ENCODE measurements at places on chromosomes 6 and 20.
A peak's percentile ranks its signal among the peaks of the same experiment; 100 is the strongest.

- ATAC-seq, result peak; percentile 94
Observed at GRCh38 chr20:51372176-51372803, 170.2 kb downstream of the NFATC2 start.

GRCh38 chr6:112187736-112188135 lies 66.6 kb downstream of the LAMA4 start:
- ATAC-seq, result no peak

GRCh38 chr6:17012421-17013225 lies 89.2 kb upstream of the STMND1 start:
- ATAC-seq, result no peak

DNA sequence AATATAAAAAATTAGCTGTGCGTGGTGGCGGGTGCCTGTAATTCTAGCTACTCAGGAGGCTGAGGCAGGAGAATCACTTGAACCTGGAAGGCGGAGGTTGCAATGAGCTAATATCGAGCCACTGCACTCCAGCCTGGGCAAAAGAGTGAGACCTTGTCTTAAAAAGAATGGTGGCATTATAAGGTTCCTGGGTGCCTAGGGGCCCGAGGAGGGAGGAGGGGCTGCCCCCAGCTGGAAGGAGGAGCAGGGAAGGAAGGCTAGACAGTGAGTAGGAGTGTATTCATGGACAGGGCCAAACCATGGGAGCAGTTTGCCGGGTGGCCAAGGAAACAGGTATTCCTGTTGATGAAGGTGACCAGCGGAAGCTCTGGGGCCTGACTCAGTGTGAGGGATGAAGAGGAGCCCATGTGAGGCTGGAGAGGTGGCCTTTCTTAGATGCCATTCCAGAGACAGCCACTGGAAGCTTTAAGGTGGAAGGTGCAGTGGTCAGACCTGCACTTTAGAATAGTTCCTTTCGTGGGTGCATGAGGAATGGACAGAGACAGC lies 24.2 kb downstream of the MANBAL start:
- ATAC-seq, result no peak

- no peak for ATAC-seq
Observed at GRCh38 chr6:41636833-41637193, 1.5 kb upstream of the MDFI start.

GRCh38 chr20:31815408-31816188 lies 3.6 kb upstream of the MYLK2 start:
- no peak for ATAC-seq

DNA sequence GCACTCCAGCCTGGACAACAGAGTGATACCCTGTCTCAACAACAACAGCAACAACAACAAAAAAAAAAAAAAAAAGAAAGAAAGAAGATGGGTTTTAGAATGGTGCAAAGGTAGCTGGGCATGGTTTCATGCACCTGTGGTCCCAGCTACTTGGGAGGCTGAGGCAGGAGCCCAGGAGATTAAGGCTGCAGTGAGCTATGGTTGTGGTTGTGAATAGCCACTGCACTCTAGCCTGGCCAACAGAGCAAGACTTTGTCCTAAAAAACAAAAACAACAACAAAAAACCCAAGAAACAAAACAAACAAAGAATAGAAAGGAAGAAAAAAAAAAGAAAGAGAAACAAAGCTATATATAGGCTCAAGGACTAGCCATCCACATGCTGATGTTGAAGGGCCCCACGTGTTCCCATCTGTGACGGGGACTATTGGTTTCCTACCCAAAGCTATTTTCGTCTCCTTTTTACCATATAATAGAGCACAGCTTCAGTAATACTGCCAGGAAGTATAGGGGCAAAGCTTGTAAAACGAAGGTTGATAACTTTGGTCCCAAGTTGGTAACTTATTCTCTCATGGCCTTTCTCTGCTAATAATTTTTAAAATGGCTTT lies 7.9 kb upstream of the EEF1E1 start:
- no peak for ATAC-seq

GRCh38 chr20:13264907-13265306 lies 43.8 kb downstream of the ISM1 start:
- ATAC-seq, result no peak

DNA sequence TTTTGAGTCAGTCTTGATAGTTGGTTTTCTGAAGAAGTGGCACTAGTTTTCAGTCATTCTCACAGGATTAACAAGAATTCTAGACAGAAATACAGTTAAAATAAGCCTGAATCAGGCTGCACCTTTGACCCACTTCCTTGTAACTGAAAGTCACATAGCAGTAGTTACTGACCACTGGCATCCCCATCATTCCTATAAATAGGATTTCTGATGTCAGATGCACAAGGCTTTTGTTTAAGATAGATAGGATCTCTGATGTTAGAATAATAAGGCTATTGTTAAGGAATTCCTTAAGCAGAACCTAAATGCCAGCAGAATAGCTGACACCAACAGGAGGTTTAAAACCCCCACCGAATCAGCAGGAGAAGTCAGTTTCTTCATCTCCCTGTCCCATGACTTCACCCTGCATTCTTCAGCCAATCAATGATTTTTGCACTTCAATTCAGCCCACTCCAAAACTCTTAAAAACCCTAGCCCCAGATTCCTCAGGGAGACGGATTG lies 30.6 kb upstream of the ZBTB24 start:
- no peak for ATAC-seq

DNA sequence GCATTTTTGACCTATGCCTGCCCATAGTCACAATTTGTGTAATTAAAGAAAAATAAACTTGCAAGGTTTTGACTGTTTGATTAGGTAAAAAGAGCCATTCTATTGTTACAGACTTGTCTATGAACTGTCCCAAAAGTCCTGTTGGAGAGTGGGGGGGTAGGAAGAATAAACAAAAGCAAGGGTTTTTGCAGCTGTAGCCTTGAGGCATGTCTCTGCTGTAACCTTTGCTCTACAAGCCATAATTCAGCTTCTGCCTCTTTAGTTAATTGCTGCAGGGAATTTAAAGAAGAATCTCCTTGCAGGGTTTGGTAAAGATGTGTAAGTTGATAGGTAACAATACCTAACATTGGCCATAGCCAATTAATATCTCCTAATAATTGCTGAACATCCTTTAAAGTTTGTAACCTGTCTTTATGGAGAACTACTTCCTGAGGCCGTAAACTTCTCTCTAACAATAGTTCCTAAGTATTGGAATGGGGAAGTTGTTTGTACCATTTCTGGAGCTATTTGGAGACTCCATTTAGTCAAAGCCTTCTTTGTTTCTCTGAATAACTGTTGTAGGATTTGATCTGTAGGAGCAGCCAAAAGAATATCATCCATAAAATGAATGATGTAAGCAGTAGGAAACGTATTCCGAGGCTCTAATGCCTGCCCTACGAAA lies 7.9 kb upstream of the ABHD12 start:
- no peak for ATAC-seq

GRCh38 chr6:143652841-143653331 lies 24.9 kb upstream of the PHACTR2 start:
- no peak for ATAC-seq

DNA sequence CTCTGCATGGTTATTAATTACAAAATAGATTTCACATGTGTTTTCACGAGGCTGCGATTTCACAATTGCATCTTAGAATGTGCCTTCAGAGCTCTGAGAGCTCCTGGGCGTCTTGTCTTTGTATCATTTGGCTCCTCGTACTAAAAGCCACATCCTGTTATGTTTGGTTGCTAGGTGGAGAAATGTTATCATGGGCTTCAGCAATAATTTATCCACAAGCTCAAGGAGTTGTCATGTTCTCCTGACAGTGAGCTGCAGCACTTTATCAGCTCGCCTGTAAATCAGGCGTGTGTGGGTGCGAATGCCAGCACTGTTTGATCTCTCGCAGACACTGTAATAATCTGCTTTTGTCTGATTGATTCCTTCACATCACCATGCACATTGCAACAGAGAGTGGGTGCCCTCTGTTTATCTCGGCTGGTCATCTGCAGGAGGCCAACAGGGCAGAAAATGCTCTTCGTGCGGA lies 218.6 kb upstream of the ZFP64 start:
- peak; percentile 73 for ATAC-seq

- ATAC-seq, result peak; percentile 35
Observed at GRCh38 chr6:18213439-18213838, 50.9 kb downstream of the DEK start.

DNA sequence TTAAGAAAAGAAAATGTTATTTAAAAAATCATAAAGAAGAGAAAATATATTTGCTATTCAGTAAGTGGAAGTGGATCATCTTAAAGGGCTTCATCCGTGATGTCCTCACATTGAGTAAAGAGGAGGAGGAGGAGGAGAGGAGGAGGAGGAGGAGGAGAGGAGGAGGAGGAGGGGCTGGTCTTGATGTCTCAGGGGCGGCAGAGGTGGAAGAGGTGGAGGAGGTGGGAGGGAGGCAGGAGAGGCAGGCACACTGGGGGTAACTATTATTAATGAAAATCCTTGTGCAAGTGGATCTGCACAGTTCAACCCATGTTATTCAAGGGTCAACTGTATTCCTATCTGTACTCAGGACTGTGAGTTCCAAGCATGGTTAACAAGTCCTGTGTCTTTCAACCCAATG lies 47.0 kb upstream of the EDN1 start:
- ATAC-seq, result no peak

- ATAC-seq, result no peak
Observed at GRCh38 chr20:8061861-8062518, 42.4 kb upstream of the TMX4 start.

- ATAC-seq, result peak; percentile 71
Observed at GRCh38 chr6:10954590-10955010, 67.7 kb downstream of the SYCP2L start.

DNA sequence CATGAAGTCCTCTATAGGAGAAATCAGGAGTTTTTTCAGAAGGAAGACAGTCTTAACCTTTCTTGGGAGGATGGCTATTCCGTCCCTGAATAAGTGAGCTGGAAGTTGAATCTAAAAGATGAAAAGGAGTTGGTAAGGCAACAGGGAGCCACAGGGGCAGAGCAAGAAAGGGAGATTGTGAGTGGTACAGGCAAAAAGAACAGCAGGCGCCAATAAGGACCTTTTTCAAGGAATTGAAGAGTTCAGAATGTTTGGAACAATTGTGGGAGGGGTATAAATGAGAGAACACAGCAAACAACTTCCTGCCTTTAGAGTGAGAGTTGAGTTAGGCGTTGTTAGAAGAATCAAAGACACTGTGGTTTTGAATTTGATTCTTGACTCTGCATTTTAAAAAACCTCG lies 1003.7 kb downstream of the EPHA7 start:
- ATAC-seq, result no peak

DNA sequence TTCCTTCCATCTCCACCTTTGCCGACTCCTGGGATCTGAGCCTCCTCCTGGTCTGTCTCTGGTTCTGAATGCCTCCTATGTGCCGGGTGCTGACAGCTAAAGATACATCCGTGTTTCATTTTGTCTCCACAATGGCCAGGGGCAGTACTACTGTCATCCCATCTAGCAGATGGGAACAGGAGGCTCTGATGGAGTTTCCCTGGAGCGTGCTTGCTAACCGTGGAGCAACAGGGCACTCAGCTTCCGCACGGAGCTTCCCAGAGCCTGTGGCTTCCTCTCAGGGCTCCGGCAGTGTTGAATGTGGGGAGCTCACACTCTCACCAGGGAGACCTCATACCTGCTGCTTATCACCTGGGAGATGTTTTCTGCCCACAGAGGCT lies 11.9 kb upstream of the NPBWR2 start:
- ATAC-seq, result no peak

DNA sequence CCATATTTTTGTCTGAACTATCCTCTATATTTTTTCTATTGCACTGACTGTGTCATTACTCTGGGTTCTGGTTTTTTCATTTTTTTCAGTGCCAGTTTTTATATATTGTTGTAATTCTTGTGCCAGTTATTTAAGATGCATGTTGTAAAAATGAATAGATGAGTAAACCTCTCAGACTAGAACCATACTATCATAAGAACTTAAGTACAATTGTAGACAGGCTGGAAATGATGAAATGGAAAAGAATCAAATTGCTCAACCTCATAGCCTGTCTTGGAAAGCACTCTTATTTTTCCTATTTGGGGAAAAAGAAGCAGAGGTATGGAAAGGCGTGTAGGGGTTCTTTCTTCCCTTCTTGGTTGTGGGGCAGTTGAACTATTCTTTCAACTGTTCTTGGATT lies 30.2 kb downstream of the PANK2 start:
- no peak for ATAC-seq

DNA sequence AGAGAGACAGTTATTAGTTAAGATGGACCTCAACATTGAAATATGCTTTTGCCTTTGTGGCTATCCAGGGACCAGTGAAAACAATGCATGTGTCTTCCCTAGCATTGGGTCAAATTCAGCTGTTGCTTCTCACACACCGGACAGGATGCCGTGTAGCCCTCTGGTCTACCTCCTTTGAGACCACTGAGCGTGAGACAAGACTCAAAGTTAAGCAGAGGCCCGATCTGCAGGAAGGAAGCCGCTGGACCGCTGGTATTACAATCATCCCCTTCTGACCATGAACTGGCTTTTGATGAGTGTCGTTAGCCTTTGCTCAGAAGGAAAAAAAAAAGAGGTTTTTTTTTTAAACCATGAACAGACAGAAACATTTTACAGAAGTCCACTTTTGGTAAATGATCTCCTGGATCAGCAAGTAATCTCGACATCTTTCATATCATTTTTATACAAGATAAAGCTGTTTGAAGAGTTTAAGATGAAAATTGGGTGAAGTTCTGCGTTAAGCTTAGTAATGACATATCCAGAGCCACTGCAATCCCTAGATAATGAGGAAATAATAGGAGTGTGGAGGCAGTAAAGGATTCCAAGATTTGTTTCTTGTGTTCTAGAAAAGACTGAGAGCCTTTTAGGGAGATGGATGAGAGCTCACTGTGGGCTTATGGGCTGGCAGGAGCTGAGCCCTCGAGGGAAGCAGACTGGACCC lies 622.8 kb downstream of the QKI start:
- no peak for ATAC-seq

DNA sequence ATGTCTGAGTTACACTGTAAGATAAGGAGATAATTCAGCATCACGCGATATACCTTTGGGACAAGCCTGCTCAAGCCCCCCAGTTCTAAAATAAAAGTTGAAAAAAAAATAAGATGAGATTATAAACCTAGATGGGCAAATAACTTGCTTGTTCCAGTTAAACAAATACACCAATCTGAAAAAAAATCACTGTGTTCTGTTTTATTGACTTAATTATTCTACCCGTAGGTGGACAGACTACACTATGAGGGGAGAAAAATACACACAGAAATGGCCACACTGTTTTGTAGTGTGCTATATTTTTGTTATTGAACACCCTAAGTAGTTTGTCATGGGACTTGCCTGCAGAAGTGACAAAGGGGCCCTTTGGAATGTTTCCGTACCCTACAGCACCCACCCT lies 70.9 kb downstream of the CRYBG1 start:
- ATAC-seq, result no peak

- no peak for ATAC-seq
Observed at GRCh38 chr20:53847837-53848170, 222.6 kb downstream of the BCAS1 start.

- no peak for ATAC-seq
Observed at GRCh38 chr6:150866991-150867501, 1.5 kb downstream of the MTHFD1L start.

- ATAC-seq, result peak; percentile 24
Observed at GRCh38 chr6:68635706-68636513, 828 bp downstream of the ADGRB3 start.

GRCh38 chr6:31697555-31697954 lies 5.6 kb downstream of the ABHD16A start:
- peak; percentile 87 for ATAC-seq

- peak; percentile 18 for ATAC-seq
Observed at GRCh38 chr6:108875161-108875555, 26.9 kb downstream of the ARMC2 start.

GRCh38 chr6:111871725-111872400 lies 1.4 kb downstream of the FYN start:
- ATAC-seq, result no peak

Measured in activated T-helper 17 cell treated with anti-CD3 and anti-CD28 coated beads, Interleukin-2, amount 50 U/mL, for 72 hours (primary cell).